Mucosa of descending colon (tissue), 3 donors: ENCODE measurements at places on chromosomes 2 and 18. TPM values are rescaled to one million over a fixed set of nuclear protein-coding genes. Genes with fewer than 3 reads are reported as not detected.

- no peak for DNase-seq
Measured at GRCh38 chr2:101817481-101817880, 120.0 kb downstream of the MAP4K4 start.

The CD8B2 gene
- total RNA-seq, result 0.07 TPM

DNA sequence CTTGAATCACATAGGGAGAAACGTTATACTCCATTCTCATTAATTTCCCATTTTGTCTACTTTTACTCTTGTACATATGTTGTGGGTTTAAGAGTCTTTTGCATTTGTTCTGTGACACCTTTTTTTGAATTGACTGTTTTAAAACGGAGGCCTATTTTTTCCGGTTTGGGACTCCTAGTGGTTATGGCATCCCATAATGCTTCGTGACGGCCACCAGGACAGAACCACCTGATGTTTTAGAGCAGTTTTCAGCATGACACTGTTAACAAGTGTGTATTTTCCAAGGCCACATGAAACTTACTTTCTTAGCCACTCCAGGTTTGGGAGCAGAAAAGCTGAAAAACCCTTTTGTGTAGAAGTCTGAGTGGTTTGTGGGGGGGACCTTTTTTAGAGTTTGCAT is 8.4 kb downstream of the SOX11 start:
- no peak for DNase-seq

DNA sequence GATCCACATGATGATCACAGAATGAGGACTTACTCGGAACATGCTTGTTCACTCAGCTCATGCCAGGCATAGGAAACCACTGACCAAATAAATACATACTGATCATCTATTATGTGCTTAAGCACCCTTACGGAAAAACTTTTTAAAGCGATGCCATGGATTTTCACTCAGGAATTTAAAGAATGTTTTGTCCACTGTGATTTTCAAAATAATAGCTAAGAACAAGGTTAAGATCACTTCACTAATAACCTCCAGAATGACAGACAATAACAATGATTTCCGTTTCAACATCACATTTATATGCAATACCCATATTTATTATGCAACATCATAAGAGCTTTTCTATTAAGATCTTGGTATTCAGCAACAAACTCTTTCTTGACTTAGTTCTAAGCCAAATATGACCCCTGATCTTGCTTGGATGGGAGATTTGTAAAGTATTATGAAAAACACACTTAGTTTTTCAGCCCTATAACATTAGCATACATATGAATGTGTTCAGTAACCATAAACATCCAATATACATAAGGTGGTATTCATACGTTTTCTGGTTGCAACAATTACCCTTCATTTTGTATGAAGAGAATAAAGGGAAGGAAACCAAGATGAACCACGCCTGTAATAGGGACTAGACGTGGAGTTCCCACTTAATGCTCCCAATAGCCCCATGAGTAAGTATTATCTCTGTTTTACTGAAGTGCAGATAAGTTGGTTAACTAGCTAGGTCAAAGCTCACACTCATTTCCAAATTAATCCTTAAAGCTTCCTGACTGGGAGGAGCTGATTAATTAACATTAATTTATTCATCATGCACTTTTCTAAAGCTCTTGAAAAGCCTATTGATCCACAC is 1.9 kb downstream of the CD302 start:
- DNase-seq, result no peak

The EDAR gene
- total RNA-seq, result 0.81 TPM

DNA sequence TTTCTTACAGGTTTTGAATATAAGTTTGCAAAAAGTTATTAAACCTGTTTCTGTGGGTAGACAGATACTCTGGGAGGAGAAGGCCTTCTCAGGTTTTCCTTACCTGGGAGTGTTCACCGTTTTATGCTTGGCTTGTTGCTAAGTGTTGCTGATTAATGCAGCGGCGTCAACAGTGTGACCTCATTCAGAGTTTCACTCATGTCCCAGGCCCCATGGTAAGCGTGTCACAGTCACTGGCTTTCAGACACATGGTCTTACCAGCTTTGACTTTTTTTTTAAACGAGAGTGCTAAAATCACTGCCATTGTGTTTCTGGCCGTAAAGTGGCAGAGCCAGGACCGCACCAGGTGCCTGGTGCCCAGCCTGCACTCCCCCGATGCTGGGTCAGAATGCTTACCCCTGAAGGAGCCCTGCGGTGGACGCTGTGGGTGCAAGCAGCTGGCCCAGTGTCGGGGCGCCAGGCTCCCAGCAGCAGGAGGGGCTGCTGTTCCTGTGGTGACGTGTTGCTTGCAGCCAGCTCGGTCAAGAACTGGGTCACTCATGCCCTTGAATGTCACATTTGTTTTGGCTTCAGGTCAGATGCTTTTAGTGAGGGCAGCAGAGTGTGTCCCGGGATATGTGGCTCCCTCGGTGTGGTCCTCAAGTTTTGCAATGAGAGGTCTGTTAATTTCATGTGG is 3.5 kb downstream of the CAPN10 start:
- peak; percentile 20 for DNase-seq

- no peak for DNase-seq
Measured at GRCh38 chr2:70743677-70744076, 24.3 kb downstream of the ADD2 start.
